ENCODE measurements at places on chromosomes 5 and 9. TPM values are rescaled to one million over a fixed set of nuclear protein-coding genes. Genes with fewer than 3 reads are reported as not detected.

DNA sequence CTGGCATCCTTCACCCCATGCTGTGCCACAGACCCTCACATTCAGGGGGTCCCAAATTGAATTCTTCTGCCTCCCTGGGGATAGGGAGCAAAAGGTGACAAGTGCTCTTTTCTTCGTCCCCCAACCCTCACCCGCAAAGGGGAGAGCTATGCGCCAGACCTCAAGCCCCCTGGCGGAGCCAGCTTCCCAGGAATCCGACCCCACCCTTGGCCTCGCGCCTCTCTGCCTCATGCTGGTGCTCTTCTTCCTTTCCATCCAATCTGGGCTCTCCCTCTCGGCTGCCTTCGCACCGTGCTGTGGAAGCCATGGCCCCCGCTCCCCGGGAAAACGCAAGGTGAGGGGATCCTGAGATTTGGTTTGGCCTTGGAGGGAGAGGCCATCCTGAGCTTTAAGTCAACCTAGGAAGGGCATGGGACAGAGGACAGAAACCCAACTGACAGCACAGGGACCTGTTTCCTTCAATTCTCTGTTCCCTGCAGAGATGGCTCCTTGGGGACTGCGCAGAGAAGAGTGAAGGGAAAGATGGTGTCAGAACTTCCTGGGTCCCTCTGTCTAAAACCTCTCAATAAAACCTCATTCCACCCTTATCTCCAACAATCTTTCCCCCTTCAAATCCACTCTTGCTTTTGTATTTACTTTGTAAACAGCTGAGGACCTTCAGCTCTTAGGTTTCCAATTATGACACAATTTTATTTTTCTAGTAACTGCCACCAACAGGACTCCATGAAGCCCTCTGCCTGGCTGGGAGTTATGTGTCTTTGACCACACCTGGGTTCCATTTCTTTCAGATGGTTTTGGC lies 36.3 kb upstream of the CRB2 start:
- peaks cover 24% of the 10 kb centered on the region for H3K4me1 ChIP-seq
- peaks cover 11% of the 10 kb centered on the region for H3K27me3 ChIP-seq
- no peak overlapping the region for H3K27ac ChIP-seq
- H3K36me3 ChIP-seq: no peaks in the 10 kb centered on the region
- no peak overlapping the region for H3K4me3 ChIP-seq
- no peak for DNase-seq

GRCh38 chr5:142065273-142065672 lies 43.3 kb upstream of the NDFIP1 start:
- no peaks in the 10 kb centered on the region for H3K36me3 ChIP-seq
- no peak overlapping the region for H3K4me3 ChIP-seq
- H3K27me3 ChIP-seq: no peaks in the 10 kb centered on the region
- H3K27ac ChIP-seq: no peak overlapping the region

DNA sequence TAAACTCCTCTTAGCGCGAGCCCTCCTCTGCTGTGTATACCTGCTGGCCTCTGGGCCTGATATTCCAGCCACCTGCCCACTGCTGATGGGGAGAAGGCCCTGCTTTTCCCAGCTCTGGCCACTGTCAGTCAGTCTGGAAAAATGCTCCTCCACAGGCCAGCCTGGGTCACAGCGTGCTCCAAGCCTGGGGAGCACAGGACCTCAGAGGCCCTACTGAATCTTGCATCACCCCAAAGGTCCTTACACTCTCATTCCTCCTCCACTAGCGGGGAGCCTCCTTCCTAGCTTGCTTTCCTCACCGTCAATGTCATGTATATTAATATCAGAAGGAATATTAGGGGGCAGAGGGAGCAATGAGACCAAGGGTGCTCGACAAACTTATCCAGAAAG lies 73.7 kb downstream of the SHB start:
- no peaks in the 10 kb centered on the region for H3K27me3 ChIP-seq
- no peak for DNase-seq
- H3K36me3 ChIP-seq: no peaks in the 10 kb centered on the region
- H3K4me3 ChIP-seq: no peak overlapping the region

GRCh38 chr5:169044962-169045361 lies 256.0 kb downstream of the SLIT3 start:
- no peak overlapping the region for H3K4me3 ChIP-seq
- no peak for DNase-seq
- H3K36me3 ChIP-seq: no peaks in the 10 kb centered on the region
- no peaks in the 10 kb centered on the region for H3K4me1 ChIP-seq

The ADGRD2 gene
- not detected for total RNA-seq

DNA sequence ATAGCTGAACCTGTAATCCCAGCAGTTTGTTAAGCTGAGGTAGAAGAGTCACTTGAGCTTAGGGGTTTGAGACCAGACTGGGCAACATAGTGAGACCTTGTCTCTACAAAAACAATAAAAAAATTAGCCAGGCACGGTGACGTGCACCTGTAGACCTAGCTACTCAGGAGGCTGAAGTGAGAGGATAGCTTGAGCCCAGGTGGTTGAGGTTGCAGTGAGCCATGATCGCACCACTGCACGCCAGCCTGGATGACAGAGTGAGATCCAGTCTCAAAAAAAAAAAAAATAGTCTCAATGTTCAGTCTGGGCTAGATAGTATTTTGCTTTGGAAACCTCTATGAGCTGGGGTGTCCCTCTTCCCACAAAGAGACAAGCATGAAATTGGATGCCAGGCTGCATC lies 51.9 kb upstream of the IQGAP2 start:
- no peaks in the 10 kb centered on the region for H3K4me1 ChIP-seq
- H3K27me3 ChIP-seq: no peaks in the 10 kb centered on the region
- no peaks in the 10 kb centered on the region for H3K36me3 ChIP-seq
- no peak for DNase-seq

DNA sequence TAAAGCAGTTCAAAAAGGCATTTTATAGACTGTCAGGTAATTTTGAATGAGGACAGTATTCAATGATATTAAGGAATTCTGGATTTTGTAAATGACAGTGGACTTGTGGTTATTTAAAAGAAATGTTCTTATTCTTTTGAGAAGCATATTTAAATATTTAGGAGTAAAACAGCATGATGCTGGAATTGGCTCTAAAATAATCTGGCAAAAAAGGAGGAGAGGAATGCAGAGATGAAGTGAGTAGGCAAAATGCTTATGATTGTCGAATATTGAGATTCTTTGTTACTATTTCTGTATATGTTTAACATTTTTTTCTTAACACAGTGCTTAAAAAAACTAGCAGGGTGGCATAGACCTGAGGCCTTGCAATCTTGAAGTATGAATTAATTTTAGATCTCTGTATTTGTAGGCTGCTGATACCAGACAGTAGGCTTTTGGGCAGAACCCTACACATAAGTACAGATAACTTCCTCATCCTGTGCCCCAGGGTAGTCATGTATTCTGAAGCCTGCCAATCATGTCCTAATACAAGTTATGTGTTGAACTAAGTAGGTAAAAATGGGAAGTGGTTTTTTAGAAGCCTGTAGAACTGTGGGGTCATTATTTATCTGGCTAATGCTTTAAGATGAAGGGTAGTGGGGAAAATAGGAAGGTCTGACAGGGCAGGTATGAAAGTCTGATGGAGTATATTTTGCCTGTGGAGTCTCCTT lies 9.4 kb downstream of the CD180 start:
- no peaks in the 10 kb centered on the region for H3K27me3 ChIP-seq
- no peaks in the 10 kb centered on the region for H3K36me3 ChIP-seq
- H3K4me3 ChIP-seq: no peak overlapping the region
- H3K27ac ChIP-seq: no peak overlapping the region
- H3K4me1 ChIP-seq: peaks cover 20% of the 10 kb centered on the region
- DNase-seq: peak; percentile 40

The BAAT gene
- not detected for total RNA-seq

- no peak overlapping the region for H3K4me3 ChIP-seq
- H3K4me1 ChIP-seq: peaks cover 7% of the 10 kb centered on the region
- H3K36me3 ChIP-seq: no peaks in the 10 kb centered on the region
- H3K27me3 ChIP-seq: peaks cover 12% of the 10 kb centered on the region
Measured at GRCh38 chr9:100473276-100474081, 530 bp downstream of the TMEFF1 start.

The GPR151 gene
- total RNA-seq: not detected

DNA sequence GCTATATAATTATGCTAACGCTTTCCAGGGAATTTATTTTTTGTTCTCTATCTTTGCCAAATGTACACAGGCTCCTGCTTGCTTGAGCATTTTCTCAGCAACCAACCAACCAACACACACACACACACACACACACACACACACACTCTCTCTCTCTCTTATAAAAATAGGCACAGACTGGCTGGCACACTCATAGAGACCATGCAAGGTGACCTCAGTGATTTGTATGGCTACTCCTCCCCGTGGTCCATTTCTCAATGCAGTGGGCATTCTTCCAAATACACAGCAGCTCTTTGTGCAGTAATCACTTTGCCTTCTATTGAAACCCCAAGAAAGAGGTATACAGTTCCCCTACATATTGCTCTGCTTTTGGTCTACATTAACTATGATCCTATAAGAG lies 416.0 kb downstream of the MAN2A1 start:
- H3K27ac ChIP-seq: no peak overlapping the region
- H3K36me3 ChIP-seq: no peaks in the 10 kb centered on the region
- no peaks in the 10 kb centered on the region for H3K27me3 ChIP-seq
- no peak for DNase-seq
- no peak overlapping the region for H3K4me3 ChIP-seq
- H3K4me1 ChIP-seq: peaks cover 3% of the 10 kb centered on the region

The PCDH12 gene
- total RNA-seq: not detected

- no peaks in the 10 kb centered on the region for H3K4me1 ChIP-seq
- no peaks in the 10 kb centered on the region for H3K36me3 ChIP-seq
- no peak overlapping the region for H3K27ac ChIP-seq
- H3K27me3 ChIP-seq: no peaks in the 10 kb centered on the region
- no peak overlapping the region for H3K4me3 ChIP-seq
- no peak for DNase-seq
Measured at GRCh38 chr5:168353216-168353957, 61.9 kb downstream of the WWC1 start.

DNA sequence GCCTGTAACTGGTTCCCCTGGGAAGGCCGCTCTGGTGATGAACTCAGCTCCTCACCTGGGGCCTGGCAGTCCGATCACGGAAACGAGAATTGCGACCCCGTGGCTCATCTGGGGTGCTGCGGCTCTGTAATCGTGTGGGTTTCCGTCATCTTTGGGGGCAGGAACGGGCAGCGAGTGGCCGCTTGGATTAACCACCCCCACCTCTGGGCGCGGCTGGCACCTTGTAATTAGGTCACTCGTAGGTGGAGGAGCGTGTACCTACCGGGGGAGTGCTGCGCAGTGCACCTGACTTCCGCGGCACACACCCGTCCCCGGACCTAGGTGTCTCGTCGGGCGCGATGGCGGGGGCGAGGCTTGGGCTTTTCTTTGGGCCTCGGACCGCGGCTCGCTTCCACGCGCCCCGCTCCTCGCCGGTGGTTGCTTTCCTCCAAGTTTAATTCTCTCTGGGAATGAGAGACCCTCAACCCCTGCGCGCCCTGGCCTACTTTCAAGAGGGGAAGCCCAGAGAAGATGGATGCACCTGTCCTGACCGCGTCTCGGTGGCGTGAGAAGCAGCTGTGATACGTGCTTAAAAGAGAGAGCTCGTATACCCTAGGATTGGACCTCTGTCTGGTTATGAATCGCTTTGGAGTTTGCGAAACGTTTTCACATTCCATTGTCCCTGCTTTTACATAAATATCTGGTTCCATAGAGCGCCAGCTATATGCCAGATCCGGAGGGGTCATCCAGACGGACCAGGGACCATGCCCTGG lies 744 bp upstream of the PPP2CA start:
- DNase-seq: peak; percentile 90
- peaks cover 14% of the 10 kb centered on the region for H3K4me1 ChIP-seq
- no peaks in the 10 kb centered on the region for H3K27me3 ChIP-seq
- peak overlapping the region; percentile 96 for H3K27ac ChIP-seq
- H3K4me3 ChIP-seq: peak overlapping the region; percentile 79
- no peaks in the 10 kb centered on the region for H3K36me3 ChIP-seq

DNA sequence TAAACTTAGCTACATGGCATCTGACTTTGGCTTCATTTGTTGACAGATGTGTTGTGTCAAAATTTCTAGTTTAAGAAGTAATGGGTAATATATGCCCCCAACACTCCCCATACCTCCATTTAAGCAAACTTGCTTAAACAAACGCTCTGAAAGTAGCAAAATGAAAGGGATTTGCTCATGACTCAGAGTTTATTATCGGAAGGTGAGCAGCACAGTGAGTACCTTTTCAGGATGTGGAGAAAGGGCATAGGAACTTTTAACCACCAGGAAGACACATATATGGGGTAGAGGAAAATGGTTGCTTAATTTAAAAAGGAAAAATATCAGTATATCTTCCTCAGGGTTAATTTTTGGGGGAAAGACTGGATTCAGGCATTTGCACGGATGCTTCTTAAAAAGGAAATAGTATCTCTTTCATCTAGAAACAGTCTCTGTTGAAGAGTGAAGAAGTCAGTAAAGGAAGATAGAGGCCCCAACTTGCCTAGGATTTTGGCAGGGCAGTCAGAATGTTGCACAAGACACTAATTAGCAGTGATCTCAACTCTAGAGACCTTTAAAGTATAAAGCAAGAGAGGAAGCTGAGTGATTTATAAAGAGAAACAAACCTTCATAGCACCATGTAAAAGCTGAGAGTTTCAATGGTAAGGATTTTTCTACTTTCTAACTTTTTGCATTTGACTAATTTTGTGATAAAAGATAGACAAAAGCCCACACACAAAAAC lies 155.1 kb downstream of the TRIO start:
- no peaks in the 10 kb centered on the region for H3K4me1 ChIP-seq
- H3K4me3 ChIP-seq: no peak overlapping the region
- H3K36me3 ChIP-seq: peaks cover 7% of the 10 kb centered on the region

- H3K4me3 ChIP-seq: no peak within 1 kb of the TSS
- H3K4me1 ChIP-seq: no peaks in the 10 kb centered on the region
- no peak for DNase-seq
- no peaks in the 10 kb centered on the region for H3K36me3 ChIP-seq
- H3K27ac ChIP-seq: no peak within 1 kb of the TSS
Measured at GRCh38 chr9:94593459-94594345, at the start of gene FBP2. TSS of gene FBP2 (minus strand) at chr9:94593824. CDS start at chr9:94593726, 98 bp downstream.

- H3K4me1 ChIP-seq: no peaks in the 10 kb centered on the region
- no peaks in the 10 kb centered on the region for H3K36me3 ChIP-seq
- H3K27ac ChIP-seq: no peak overlapping the region
- H3K27me3 ChIP-seq: no peaks in the 10 kb centered on the region
Measured at GRCh38 chr9:125920402-125920801, 173.2 kb downstream of the PBX3 start.

GRCh38 chr5:135112008-135112725 lies 78.1 kb upstream of the PITX1 start:
- H3K27me3 ChIP-seq: no peaks in the 10 kb centered on the region
- H3K4me3 ChIP-seq: no peak overlapping the region
- H3K27ac ChIP-seq: no peak overlapping the region
- H3K36me3 ChIP-seq: no peaks in the 10 kb centered on the region
- peaks cover 2% of the 10 kb centered on the region for H3K4me1 ChIP-seq
- DNase-seq: no peak

The COL23A1 gene
- total RNA-seq: not detected

- no peak for DNase-seq
- H3K27ac ChIP-seq: no peak overlapping the region
- no peaks in the 10 kb centered on the region for H3K4me1 ChIP-seq
- no peaks in the 10 kb centered on the region for H3K27me3 ChIP-seq
- H3K36me3 ChIP-seq: no peaks in the 10 kb centered on the region
Measured at GRCh38 chr5:114310666-114311065, 51.2 kb upstream of the KCNN2 start.

The ZDHHC11B gene
- 2.2 TPM for total RNA-seq

GRCh38 chr9:87642330-87643106 lies 83.4 kb upstream of the CTSL start:
- H3K27me3 ChIP-seq: no peaks in the 10 kb centered on the region
- no peak for DNase-seq
- no peaks in the 10 kb centered on the region for H3K36me3 ChIP-seq
- H3K4me1 ChIP-seq: peaks cover 5% of the 10 kb centered on the region

GRCh38 chr5:149798466-149798865 lies 68.4 kb downstream of the PPARGC1B start:
- H3K4me3 ChIP-seq: no peak overlapping the region
- no peaks in the 10 kb centered on the region for H3K36me3 ChIP-seq
- H3K4me1 ChIP-seq: no peaks in the 10 kb centered on the region
- H3K27ac ChIP-seq: no peak overlapping the region
